ENCODE measurements at places on chromosomes 12 and 14.

DNA sequence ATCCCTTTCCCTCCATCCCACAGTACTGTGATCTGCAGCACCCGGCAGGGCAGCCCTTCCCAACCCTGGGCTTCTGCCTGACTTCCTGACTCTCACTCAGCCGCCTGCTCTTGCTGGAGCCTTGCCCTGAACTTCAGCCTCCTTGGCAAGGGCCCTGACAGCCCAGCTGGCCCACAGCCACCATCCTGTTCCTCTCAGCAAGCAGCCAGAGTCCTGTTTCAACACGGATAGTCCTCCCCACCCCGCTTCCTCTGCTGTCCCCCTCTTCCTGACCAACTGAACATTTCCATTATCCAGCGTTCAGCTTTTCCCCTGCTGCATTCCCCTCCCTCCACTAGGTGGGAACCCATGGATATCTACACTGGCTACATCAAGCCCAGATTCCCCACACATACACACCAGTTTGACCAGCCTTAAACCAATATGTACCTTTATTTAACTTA lies 74.0 kb upstream of the MDM1 start:
- DNase-seq: peak; percentile 89

DNA sequence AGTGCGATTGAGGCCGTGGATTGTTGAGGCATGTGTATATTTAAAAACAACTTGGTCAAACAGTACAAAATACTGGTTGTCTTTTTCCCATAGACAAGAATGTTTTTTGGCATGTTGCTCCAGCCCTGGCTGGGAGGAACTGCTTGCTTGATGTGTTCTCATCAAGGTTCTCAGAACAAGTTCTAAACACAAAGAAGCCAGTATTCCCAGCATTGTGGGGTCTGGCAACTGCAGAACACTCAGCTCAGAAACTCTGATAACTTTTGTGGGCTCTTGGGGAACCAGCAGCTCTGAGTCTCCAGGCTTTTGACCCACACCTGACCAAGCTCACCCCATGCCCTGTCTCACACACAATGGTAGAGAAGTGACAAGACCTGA lies 27.1 kb upstream of the DICER1 start:
- DNase-seq: no peak

DNA sequence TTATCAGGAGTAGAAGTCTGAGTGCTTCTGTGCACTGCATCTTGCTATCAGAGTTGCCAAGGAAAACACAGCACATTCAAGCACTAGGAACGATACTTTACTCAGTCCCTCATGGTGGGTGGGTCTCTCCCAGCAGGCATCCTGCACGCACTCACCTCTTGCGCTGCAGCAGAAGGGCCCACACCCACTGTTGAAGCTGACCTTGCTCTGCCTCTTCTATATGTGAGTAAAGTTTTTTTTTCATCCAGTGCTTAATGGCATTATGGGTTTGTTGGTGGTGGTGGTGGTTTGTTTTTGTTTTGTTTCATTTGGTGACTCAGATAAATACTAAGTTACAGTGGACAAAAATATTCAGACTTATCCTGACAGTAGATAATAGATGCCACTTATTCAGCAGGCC lies 348.5 kb downstream of the EGLN3 start:
- DNase-seq: no peak

DNA sequence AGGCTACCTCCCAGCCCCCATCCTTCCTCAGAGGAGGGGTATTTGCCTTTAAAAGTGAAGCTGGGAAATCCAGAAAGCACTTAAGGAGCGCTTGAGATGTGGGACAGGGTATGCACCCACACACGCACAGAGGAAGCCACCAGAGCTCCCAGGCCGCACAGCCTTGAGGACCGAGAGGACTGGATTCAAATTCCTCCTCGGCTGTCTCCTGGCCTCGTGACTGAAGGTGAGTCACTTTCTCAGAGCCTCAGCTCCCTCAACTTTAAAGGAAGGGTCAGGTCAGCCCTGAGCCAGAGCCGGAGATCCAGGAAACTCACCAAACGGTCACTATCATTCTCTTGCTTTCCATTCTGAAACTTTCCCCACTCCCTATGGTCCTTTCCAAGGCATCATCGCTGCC lies 37.6 kb downstream of the BCL11B start:
- no peak for DNase-seq

DNA sequence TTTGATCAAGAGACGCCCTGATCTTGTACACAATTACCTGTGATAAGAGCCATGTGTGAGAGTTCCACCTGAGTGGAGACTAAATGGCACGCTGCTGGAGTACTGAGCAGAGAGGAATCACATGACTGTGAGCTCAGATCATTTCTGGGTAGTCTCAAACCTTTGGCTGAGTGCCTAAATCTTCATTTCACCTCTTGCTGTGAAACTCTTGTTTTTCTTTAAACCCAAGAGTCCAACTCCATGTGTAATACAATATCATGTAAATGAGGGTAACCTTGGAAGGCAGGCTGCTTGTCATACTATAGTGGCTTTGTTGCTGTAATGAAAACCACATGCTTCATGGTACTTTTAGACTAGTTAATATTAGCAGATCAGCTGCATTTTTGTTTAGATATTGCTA lies 156.9 kb downstream of the CAND1 start:
- peak; percentile 58 for DNase-seq

DNA sequence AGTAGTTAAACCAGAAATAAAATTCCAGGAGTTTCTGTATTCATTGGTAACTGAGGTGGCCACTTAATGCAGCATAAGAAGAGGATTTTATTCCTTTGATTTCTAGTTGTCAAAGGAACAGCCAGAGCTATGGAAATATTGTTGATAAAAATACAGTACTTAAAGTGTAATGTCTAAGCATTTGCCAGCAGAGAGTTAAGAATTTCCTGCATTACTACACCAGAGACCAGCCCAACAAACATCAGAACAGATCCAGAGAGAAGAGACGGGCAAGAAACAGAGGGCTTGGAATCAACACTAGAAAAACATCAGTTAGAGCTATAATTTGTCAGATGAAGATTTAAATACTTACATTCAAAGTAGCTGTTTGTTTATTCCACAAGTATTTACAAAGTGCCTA lies 77.9 kb downstream of the ST8SIA1 start:
- DNase-seq: no peak

DNA sequence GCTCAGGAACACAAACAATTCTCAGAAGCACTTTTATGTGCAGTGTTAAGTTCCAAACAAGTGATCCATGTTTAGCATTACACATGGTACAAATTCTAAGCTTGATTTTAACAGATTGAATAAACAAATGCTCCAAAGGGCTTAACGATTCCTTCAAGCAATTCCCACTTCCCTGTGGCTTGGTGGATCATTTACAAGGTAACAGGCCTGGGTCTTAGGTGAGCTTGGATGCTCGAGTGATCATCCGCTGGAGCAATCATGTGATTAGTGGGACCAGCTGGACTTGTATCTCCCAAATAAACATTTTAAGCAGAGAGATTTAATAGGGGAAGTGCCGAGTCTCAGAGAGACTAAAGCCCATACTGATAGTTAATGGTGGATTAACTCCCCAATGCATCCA lies 70.7 kb downstream of the CALM1 start:
- DNase-seq: no peak

All from body of pancreas (tissue), 4 donors.